ENCODE measurements at places on chromosomes 11 and 22. TPM values are rescaled to one million over a fixed set of nuclear protein-coding genes. Genes with fewer than 3 reads are reported as not detected.

DNA sequence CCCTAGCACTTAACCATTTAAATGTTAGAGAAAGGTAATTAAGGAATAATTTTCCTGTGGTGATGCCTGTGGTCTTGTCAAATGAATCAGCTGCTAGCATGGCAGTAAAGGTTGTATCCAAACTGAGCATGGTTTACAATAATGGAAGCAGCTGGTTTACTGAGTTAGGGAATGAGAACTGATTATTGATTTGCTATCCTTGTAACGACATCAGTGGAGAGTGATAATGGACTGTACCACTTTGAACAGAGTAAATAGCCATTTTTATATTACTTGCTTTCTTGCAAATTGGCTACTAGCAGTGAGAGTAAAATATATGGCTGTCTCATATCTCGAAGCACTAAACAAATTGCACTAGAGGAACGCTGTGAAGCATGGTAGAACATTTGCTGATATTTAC lies 589.0 kb upstream of the ANO5 start:
- no peak for DNase-seq

- no peak for DNase-seq
Observed at GRCh38 chr11:57885298-57886050, 123.9 kb downstream of the CTNND1 start.

- no peak for DNase-seq
Observed at GRCh38 chr22:46303347-46303965, 6.8 kb downstream of the GTSE1 start.

DNA sequence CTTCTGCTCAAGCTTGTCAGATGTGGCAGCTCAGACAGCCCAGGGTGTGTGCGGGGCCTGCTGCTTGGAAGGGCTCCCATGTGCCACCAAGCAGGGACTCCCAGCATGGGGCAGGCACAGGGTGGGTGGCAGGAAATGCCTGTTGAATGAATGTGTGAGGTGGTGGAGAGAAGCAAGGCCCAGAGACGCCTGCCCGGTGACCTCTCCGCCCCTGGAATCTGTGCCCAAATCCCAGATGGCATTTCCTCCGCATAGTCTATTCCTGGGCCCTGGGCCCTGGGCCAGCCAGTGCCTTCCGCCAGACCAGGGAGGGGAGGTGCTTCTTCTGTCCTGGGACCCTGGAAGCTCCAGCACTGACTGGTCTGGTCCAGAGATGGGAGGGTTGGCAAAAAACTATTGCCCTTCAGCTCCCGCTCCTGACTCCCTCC lies 3.7 kb downstream of the CST6 start:
- no peak for DNase-seq

DNA sequence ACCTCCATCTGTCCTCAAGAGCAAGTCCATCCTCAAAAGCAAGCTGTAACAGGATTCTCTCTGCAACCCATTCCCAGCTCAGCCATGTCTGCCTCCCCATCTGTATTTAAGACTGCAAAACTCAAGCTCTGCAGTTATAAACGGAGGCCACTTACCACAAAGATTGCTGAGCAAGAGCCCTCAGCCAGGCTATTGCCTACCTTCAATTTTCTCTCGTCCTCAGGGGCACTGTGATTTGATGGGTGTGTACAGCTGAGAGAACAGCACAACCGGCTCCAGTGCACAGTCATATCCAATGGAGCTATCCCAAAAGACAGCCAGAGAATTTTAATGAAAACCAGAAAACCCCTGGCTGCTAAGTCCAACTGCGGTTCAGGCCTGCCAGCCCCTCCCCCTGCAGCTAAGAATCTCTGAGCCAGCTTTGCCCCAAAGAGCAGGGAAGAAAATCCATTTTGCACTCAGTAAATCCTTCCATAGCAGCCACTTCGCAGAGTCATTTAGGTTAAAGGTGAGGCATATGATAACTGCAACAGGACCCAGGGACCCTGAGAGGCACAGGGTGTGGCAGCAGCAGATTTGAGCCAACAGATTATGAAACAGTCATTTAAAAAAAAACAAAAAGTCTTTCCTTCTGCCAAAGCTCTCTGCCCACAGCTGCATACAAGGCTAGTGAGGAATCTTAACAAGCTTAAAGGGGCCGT lies 37.6 kb downstream of the RAB30 start:
- peak; percentile 77 for DNase-seq

GRCh38 chr11:13776134-13776815 lies 107.8 kb downstream of the FAR1 start:
- no peak for DNase-seq

- no peak for DNase-seq
Observed at GRCh38 chr11:108466405-108466804, 924 bp downstream of the C11orf65 start.

DNA sequence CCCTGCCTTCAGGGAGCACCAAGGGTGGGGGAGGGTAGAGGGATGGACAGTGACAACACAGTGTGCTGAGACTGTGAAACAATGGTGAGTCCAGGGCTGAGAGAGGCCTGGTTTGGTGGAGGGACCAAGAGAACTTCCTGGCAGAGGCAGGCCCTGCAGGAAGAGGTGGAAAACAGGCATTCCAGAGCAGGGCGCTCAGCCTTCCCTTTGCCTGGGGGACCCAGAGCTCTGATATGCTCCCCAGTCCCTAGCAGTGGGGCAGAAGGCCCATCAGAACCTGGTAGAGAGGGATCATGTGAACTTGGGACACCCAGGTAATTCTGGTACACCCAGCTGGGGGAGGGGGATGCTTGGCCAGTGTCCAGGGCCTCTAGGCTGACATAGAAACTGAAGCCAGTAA lies 17.2 kb upstream of the UVRAG start:
- DNase-seq: no peak

DNA sequence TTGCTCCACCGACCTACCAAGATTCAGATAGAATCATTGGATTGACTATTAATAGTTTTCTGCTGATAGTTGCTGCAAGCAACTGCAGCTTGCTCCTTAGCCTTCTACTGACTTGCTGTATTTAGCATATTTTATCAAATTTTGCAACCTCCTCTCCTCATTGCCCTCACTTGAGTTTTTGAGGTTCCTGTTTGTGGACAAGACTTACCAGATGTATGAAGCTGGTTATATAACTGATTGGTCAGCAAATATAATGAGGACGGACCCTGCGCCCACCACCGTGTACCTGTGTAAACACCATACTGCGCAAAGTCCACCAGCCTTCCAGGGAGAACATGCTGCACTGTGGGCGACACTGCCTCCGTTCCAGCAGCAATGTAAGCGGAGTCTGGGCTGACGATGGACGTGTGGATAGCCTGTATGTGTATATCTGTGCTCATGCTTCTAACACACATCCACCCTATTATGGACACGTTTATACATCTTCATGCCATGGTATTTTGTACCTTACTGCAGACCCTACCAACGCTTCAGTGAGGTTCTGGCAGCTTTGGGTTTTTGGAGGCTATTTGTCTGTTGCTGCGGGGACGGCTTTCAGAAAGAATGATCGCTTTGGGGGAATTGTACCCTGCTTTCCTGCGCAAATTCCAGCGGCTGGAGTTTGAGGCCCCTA lies 1.5 kb upstream of the USP18 start:
- DNase-seq: no peak

DNA sequence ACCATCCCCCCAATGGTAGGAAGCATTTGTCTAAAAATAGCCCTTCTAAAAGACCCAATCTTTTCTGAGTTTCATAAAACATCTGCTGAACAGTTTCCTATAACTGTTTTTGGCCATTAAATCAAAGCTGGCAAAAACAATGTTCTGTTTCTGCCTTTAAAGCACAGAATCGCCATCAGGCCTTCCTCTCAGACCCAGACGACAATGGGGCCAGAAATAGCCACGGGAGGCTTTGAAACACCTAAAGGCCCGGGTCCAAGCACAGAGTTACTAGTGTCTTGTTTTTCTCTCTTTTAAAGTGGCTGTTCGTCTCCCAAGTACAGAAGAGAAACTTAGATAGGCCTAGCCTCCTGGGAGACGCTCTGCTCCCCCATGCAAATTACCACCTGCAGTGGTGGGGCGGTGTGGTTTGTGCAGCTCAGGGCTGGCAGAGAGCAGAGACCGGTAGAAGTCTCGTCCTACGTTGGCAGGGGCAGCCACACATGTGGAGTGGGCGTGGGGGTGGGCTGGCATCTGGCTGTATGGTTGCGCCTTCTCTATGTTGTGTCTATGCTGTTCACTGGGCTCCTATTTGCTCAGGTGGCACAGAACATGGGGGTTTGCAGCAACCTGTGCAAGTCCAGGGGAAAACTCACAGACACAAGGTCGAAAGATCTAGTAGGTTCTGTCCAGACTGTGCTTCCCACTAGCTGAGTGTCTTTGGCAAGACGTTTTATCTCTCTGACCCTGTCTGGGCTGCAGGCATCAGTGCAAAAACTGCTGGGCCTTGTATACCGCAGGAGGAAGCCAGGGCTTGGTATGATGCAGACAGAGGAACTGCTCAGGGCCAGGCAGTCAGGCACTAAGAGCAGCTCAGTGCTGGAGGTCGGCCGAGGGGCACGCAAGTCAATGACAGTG lies 23.6 kb upstream of the ETS1 start:
- DNase-seq: no peak

GRCh38 chr11:40974186-40974795 lies 485.2 kb downstream of the LRRC4C start:
- no peak for DNase-seq

DNA sequence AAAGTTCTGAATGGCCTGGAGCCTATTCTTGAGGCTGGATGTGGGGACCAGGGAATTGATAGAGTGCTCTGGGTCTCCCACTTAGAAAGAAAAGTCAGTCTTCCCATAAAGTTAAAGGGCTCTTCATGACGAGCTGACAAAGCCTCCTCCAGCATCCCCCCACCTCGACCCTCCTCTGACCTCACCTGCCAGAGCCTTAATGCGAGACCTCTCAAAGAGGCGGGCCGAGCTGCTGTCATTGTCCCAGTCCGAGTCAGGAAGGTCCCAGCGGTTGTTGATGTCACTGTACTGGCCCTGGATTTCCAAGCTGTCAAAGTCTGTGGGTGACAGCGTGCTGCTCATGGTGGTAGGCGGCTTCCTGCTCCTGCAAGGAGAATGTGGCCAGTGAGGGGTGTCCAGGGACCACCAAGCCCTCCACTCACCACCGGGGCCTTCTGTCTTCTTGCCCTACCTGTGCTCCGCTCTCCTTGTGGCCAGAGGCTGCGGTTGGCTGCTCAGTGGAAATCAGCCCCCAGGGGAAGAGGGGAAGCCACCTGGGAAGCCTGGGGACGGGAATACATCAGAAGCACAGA lies 8.0 kb downstream of the SPTBN2 start:
- DNase-seq: no peak

DNA sequence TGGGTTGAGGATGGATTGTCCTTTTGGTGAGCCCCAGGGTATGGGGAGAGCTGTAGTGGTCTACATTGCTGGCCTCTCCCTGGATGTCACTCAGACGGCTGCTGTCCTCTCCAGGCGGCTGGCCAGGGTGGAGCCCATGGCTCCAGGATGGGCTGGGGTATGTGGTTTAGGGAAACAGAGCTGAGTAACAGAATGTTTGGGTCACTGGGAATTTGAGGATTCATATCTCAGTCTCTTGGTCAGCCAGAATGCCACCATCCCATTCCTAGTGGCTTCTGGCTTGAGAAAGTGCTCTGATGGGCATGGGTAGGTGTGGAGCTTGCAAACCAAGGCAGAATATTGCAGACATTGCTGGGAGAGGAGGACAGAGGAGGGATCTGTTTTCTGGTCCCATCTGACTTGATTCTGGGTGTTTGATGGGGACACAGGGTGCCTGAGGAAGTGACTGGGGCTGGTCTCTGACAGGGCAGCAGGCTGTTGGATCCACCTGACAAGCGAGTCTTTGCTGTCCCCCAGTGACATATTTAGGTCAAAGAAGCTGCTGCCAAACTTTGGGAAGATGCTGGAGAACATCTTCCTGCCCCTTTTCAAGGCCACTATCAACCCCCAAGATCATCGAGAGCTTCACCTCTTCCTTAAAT lies 41.4 kb downstream of the AMPD3 start:
- no peak for DNase-seq

DNA sequence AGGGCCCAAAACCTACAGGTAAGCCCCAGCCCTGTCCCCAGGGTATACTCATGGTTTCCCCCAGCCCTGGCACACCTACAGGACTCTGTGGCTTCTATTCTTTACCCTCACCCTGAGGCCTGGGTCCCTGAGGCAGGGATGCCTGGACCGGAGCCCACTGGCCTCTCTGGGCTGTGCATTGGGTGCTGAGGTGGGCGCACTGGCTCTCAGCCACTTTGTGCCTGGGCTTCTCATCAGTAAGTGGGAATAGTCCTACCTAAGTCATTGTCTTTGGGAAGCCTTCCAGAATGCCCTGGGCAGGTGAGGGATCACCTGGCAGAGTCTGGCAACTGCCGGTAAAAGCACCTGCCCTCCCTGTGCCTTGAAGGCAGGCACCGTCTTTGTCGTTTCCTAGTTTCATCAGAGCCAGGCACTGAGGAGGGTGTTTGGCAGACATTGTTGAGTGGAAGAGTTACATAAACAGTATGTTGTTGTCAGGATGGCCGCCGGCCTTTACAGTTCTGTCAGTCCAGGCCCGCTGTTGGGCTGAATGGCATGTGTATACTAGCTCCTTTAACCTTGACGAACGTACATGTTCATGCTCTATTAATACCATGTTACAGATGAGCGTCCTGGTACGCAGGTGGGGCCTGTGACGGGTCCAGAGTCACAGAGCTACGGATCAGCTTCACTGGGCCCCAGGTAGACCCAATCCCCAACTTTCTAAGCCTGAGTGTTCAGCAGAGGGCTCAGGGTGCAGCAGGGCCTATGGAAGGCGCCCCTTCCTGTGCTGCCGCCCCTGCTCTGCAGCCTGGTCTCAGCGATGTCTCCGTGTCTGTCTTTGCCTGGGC lies 23.0 kb downstream of the SHANK3 start:
- no peak for DNase-seq

- no peak for DNase-seq
Observed at GRCh38 chr22:29742326-29742725, 22.5 kb downstream of the CABP7 start.

Gene ACAT1
- 203 TPM for total RNA-seq

Gene SMIM38
- total RNA-seq: not detected

Gene PYGM
- 0.25 TPM for total RNA-seq
